Nephron progenitor cell (in vitro differentiated cells): ENCODE measurements at places on chromosomes 7 and 10.
A peak's percentile ranks its signal among the peaks of the same experiment; 100 is the strongest.

DNA sequence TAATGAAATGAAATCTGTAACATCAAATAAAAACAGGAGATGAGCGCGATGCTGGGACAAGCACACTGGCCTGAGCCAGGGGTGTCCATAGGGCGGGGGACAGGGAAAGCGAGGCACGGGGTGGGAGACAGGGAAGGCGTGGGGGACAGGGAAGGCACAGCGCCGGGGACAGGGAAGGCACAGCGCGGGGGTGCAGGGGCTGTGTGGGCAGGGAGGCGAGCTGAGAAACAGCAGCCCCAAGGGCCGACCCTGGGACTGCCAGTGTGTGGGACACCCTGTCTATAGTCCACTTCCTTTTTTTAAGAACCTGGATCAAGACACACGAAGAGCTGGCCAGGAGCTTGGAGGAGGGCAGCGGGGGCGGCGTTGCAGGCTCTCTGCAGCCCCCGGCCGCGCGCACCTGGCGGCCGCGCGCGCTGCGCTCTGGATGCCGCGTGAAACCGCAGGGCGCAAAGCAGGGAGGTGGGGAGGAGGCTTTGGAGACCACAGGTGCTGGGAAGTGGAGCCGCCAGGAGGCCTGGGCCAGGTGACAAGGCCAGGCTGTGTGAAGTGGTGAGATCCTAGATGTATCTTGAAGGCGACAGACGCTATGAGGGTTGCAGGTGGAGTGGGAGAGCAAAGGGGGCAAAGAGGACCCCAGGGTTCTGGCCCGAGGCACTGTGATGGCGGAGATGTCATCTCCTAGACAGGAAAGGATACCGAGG, 157.7 kb downstream of the COBL start:
- peaks cover 9% of the 10 kb centered on the region for H3K27me3 ChIP-seq
- DNase-seq: no peak
- H3K36me3 ChIP-seq: no peaks in the 10 kb centered on the region

- no peaks in the 10 kb centered on the region for H3K36me3 ChIP-seq
- H3K27me3 ChIP-seq: peaks cover 10% of the 10 kb centered on the region
- peaks cover 32% of the 10 kb centered on the region for H3K4me1 ChIP-seq
- H3K27ac ChIP-seq: peak overlapping the region; percentile 58
- no peak overlapping the region for H3K4me3 ChIP-seq
These were observed 10.4 kb upstream of the CALML3 start for GRCh38 chr10:5514226-5514850.

- no peaks in the 10 kb centered on the region for H3K4me1 ChIP-seq
- no peak overlapping the region for H3K4me3 ChIP-seq
- H3K27me3 ChIP-seq: no peaks in the 10 kb centered on the region
These were observed 1065.4 kb downstream of the SORCS3 start for GRCh38 chr10:105706281-105707026.

- no peaks in the 10 kb centered on the region for H3K36me3 ChIP-seq
- no peak overlapping the region for H3K4me3 ChIP-seq
- H3K4me1 ChIP-seq: no peaks in the 10 kb centered on the region
- H3K27ac ChIP-seq: no peak overlapping the region
These were observed 6.4 kb downstream of the HEPACAM2 start for GRCh38 chr7:93219868-93220267.

DNA sequence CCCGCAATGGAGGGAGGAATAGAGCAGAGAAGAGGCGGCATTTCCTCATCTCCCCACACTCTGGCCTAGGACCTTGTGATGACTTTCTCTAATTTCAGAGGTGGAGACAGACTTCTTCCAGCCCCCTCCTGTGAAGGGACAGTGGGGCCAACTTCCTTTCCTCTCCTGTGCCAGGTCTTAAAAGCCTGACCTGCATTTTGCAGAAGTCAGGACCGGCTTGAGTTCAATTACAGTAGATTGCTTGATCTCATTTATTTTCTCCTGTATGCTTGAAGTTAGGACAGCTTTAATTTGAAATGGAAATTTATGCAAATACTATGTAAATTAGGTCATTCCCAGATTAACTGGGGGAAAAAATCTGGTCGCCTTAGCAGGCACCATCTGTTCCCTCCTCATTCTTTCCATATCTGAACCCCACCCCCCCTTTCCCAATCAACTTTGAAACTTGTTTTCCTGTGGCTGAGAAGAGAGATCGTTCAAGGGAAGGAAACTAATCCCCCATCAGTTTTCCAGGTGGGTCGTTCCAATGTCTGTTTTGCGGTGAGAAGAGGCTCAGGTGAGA, 57.1 kb downstream of the SYPL1 start:
- no peaks in the 10 kb centered on the region for H3K36me3 ChIP-seq
- peaks cover 13% of the 10 kb centered on the region for H3K27me3 ChIP-seq
- no peak overlapping the region for H3K4me3 ChIP-seq
- no peak overlapping the region for H3K27ac ChIP-seq
- H3K4me1 ChIP-seq: peaks cover 55% of the 10 kb centered on the region

DNA sequence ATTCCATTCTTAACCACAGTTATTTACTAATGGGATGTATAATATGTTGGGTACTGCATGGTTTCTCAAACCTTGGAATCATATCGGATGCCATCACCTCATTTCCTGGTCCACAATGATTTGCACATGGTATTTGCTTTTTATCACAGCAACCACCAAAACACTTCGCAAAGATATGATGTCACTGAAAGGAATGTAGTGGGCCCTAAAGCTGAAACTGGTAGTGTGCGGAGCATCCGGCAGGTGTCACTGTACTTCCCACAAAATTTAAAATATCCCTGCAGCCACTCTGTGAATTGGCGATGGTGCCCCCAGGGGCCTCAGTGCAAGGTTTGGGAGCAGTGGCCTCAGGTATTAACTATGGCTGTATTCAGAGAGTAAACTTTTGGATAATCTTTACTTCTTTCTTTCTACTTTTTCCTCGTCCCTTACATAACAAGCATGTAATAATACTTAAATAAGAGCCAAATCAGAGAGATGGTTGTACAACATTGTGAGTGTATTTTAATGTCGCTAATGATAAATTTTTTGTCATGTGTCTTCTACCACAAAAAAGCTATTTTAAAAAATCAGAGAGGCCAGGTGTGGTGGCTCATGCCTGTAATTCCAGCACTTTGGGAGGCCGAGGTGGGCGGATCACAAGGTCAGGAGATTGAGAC, 66.2 kb downstream of the FAM241B start:
- no peaks in the 10 kb centered on the region for H3K36me3 ChIP-seq
- H3K27ac ChIP-seq: no peak overlapping the region
- DNase-seq: peak; percentile 51

- H3K27me3 ChIP-seq: peaks cover 33% of the 10 kb centered on the region
- peaks cover under 1% of the 10 kb centered on the region for H3K4me1 ChIP-seq
- no peak overlapping the region for H3K4me3 ChIP-seq
- H3K27ac ChIP-seq: no peak overlapping the region
- no peak for DNase-seq
These were observed 19.7 kb downstream of the FOXL3 start for GRCh38 chr7:309586-310228.

GRCh38 chr7:76260171-76260703, 42.2 kb upstream of the HSPB1 start:
- H3K27me3 ChIP-seq: peaks cover 21% of the 10 kb centered on the region
- peak overlapping the region; percentile 77 for H3K4me3 ChIP-seq
- peak; percentile 95 for DNase-seq
- H3K27ac ChIP-seq: no peak overlapping the region

DNA sequence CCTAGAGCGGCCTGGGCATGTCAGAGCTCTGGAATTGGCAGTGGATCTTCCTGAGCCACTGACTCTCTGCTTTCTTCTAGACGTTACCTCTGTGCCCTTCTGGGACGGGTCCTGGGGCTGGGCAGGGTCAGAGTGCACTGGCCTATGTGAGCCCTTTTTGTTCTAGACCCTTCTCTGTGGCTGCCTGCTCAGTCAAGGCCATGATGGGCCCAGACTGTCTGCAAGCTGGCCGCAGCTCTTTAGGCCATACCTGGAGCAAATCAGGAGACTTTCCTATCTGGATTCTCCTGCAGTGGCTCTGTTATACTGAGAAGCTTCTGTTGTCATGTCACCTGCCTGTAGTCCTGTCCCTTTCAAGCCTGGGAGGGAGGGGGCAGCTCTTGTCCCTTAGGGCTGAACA, 70.1 kb downstream of the ADCY1 start:
- no peaks in the 10 kb centered on the region for H3K4me1 ChIP-seq
- no peak for DNase-seq
- H3K27me3 ChIP-seq: no peaks in the 10 kb centered on the region
- no peaks in the 10 kb centered on the region for H3K36me3 ChIP-seq
- no peak overlapping the region for H3K27ac ChIP-seq

DNA sequence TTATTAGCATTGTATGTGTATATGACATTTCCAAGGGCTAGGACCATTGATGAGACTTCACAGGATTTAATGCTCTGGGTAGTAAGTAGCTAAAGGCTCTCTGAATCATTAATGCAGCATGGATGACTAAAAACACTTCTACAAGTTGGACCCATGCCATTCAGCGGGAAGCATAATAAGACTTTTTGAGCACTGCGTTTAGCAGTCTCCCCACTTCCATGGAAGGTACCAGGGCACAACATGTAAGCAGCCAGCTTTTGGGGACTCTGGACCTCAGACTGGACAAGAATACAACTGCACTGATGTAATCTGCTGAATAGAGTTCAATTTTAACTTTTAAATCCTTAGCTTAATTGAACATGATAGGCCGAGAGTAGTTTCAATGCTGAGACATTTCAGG, 191.7 kb upstream of the IMMP2L start:
- H3K27ac ChIP-seq: peak overlapping the region; percentile 74
- H3K4me1 ChIP-seq: peaks cover 25% of the 10 kb centered on the region
- H3K4me3 ChIP-seq: no peak overlapping the region
- no peaks in the 10 kb centered on the region for H3K27me3 ChIP-seq
- DNase-seq: no peak

DNA sequence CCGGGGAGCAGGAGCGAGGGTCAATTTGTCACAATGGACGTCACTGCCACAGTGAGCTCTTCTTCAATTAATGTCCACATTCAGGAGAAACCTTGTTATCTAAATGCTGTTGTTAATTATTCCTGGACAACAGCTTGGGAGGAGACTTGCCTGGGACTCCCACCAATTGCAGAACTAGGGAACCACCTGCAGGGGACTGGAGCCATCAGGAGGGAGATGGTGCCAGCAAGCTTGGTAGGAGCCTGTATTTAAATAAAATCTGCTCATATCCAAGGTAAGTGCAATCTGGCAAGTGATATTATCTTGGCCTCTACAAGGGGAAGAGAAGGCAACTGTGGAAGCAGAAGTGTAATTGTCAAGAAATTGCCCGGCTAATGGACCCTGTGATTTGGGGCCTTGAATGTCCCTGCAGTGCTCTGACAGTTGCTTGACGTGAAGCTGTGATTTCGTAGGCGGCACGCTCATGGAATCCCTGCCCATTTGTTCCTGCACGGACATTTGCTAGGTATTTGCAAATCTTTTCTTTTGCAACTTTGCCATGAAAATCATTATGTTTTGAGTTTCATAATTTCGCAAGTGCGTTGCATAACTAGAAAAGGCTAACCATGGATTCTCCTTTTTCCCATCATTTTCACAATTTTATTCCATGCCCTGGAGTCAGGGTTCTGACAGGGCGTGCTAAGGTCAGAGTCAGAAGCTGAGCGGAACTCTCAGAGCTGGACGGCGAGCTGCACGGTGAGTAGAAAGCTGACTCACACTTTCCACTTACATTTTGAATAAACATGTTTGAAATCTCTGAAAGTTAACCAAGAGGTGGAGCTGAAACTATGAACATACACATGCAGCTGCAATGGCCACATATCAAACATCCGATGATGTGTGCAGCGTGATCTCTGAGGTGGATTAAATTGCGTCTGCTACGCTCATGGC, 84.9 kb upstream of the TCERG1L start:
- H3K27me3 ChIP-seq: peaks cover 8% of the 10 kb centered on the region
- no peaks in the 10 kb centered on the region for H3K36me3 ChIP-seq
- no peak overlapping the region for H3K27ac ChIP-seq
- peaks cover 47% of the 10 kb centered on the region for H3K4me1 ChIP-seq
- H3K4me3 ChIP-seq: no peak overlapping the region

DNA sequence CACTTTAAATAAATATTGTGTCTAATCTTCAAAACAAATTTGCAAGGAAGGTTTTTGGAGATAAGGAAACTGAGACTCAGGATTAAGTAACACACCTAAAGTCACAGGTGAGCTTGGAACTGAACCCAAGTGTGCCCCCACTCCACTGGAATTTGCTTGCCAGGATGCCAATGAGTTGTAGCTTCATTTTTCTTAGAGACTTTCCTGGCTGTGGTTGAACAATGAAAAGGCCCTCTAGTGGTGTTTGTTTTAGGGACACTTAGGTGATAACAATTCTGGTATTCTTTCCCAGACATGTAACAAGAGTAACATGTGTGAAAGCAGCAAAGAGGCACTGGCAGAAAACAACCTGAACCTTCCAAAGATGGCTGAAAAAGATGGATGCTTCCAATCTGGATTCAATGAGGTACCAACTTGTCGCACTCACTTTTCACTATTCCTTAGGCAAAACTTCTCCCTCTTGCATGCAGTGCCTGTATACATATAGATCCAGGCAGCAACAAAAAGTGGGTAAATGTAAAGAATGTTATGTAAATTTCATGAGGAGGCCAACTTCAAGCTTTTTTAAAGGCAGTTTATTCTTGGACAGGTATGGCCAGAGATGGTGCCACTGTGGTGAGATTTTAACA, 1.5 kb downstream of the IL6 start:
- no peaks in the 10 kb centered on the region for H3K36me3 ChIP-seq
- peaks cover 3% of the 10 kb centered on the region for H3K27me3 ChIP-seq
- DNase-seq: no peak
- no peak overlapping the region for H3K4me3 ChIP-seq
- peaks cover 25% of the 10 kb centered on the region for H3K4me1 ChIP-seq

DNA sequence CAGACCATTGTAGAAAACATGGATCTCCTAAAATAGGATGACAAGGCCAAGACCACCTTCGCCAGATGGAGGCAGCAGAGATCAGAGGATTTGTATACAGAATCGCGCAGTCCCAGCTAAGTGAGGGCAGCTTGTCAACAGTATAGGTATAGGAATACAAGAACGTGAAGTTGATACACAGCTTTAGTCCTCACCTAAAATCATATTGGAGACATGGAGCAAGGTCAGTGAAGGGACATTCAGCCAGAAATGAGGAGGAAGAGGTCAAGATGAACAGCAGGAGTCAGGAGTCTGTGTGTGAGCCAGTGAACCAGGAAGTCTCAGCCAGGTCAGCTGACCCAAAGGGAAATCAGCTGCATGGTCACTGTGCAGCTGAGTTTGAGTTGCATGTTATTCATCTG, 263.4 kb upstream of the PRKCQ start:
- no peaks in the 10 kb centered on the region for H3K4me1 ChIP-seq
- no peaks in the 10 kb centered on the region for H3K36me3 ChIP-seq
- no peak for DNase-seq
- H3K27me3 ChIP-seq: peaks cover 14% of the 10 kb centered on the region

DNA sequence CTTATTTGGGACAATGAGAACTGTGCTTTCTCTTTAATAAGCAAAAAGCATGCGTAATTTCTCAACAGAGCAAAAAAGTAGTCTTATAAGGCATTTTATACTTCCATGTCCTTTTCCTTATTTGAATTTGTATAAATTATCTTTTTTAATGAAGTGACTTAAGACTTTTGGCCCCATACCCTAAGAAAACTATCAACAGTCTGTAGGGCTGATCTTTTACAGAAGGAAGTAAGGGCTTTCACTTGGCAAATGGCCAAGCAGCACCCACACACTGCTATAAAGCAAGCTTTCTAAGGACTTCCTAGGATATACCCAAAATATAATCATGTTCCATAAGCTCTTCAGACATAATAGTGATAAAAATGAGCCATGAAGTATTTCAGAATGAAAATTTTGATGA, 3.4 kb downstream of the CRPPA start:
- peaks cover 22% of the 10 kb centered on the region for H3K4me1 ChIP-seq
- DNase-seq: no peak
